Ovary (tissue), 10 donors: ENCODE measurements at places on chromosomes 2 and 18. TPM values are rescaled to one million over a fixed set of nuclear protein-coding genes. Genes with fewer than 3 reads are reported as not detected.

Gene NFATC1
- 8.4 TPM for polyA plus RNA-seq

Gene RNU2-63P
- polyA plus RNA-seq = not detected

GRCh38 chr2:62814123-62814522 lies 108.6 kb downstream of the EHBP1 start:
- DNase-seq = peak; percentile 23

DNA sequence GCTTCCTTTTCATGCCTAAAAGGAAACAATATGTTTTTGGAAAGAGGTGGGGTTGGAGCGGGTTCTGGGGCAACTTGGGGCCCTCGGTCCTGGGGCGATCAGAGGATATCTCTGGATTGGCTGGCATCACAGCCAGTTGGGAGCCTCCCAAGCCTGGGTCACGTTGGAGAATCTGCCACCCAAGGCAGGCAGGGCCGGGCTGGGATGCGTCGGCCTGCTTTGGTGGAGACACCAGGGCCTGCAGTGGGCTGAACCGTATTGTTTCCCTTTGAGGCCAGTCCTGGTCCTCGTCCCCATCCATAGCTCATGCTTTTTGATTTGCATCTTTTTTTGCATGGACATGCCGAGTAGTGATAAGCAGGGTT lies 235.8 kb downstream of the ATAD2B start:
- DNase-seq = no peak

DNA sequence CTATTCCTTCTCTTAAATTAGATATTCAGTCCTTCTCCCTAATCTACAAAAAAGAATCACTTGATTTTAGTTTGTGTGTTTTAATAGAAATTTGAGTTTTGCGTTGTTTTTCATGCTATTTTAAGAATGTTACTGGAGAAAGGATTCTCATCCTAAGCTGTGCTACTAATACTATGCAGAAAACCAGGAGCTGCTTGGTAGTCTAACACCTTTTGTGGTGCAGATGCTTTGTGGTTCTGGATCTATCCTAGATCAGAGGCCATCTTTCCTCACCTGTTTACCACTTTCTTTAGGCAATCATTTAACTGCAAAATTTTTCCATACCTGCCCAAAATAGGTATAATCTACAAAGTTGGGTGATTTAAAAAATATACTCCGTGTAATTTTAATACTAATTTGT lies 823.6 kb downstream of the CPS1 start:
- no peak for DNase-seq

DNA sequence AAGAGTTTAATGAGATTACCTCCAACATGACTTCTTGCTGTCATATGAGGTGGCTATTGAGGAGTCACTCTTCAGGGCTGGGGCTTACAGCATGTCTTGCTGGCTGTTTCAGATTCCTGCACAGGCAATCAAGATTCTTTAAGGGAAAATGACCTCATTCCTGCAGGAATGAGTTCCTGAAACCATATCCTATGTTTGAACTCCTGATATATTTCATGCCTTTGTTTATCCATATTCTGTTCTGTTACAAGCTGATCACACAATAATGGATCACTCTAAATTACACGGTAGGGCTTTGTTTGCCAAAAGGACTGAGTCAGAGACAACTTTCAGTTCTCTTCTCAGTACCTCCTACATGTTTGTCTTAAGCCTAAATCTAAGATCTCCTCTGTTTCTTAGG lies 879.8 kb upstream of the PIK3C3 start:
- no peak for DNase-seq

DNA sequence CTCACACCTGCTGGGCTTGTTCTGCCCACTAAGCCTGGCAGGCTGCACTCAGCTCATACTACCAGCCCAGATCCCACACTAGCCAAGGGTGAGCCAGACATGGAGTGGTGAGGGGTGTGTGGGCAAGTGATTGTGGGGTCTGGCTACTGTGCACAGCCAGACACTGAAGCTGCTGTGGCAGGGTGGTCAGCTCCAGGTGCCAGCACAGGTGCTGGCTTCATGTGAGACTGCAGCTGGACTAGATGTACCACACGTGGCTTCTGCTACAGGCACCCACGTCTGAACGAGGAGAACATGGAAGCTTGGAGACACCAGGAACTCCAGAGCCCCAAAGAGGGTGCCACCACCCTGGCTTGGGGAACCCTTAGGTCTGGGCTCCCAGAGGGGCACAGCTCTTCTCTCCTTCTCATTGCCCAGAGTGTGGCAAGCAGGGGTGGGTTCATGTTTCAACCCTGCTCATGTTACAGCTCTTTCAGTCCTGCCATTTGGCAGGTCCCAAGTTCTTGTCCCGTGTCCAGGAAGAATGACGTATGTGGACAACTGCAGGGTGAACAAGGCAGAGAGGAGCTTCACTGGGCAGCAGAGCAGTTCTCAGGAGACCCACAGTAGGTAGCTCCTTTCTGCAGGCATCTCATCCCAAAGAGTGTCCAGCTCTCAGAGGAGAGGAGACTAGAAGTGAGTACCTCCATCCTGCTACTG lies 1624.2 kb upstream of the TMEFF2 start:
- DNase-seq = no peak

- peak; percentile 86 for DNase-seq
Observed at GRCh38 chr2:25314514-25315315, 27.0 kb downstream of the DNMT3A start.

DNA sequence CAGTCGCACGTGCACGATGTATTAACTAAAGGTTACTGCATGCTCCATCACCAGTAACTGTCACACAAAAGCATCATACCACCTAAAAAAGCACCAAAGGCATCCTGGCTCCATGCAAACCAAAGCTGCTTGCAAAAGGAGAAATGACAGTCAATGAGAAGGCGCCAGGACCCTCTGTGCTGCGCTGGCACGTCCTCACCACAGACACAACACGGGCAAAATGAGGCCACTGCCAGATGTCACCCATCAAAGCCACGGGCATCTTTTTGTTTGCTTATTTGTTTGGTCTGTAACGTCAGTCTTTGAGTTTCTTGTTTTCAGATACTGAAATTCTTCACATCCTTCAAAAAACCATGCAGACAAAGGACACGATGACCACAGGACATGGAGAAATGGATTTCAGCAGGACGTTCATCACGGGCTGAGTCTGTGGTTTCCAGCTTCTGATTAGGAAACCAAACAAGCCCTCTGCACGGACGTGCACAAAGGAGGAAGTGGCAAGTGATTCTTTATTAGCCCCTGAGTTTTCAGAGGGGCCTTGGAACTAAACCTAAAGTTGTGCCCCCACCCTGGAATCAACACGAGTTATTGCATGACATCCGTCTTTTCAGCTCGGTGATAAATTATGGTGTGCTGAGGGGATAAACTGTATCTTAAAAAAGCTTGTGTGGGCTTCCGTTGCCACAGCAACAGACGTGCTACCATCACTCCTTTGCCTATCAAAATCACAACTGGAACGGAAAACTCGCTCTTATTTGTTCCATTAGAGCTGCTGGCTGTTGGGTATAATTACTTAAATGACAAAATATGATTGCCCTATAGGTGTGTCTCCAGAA lies 181.8 kb downstream of the EIPR1 start:
- DNase-seq = no peak

GRCh38 chr2:31075941-31076590 lies 62.2 kb downstream of the GALNT14 start:
- DNase-seq = no peak

DNA sequence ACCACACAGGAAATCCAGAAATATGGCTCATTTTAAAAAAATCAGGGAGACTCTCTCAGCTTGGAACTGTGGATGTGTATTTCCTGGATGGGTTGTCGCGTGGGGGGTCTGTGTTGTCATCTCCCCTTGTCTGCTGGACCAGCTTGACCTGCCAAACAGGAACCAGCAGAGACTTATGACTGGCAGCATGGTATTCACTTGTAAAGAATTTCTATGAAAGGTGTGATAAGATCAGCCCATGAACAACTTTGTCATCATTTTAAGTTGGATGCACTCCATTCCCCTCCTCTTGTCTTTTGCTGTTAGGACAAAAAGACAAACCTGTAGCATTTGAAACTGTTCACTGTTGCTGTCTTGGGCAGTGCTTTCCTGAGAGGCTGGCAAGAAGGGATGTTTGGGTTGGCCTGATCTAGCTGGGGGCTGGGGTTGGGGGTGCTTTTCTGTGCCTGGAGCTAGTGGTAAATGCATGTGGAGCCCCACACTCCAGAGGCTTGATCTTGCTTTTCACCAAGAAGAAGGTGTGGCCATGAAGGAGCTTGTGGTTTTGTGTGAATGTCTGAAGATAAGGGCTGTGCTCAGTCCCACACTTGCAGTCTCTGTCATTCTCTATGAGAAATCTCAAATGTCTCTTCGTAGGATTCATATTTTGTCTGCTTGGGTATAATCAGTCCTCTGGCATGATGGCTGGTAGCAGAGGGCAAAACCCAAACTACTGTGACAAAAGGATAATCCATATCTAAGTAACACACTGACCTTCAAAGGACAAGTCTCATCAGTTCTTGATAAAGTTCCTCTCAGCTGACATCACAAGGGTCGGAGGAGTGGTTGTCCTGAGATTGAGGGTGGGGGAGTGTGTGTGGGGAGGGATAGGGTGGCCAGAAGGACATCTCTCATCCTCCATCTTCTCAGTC lies 39.0 kb downstream of the RALB start:
- no peak for DNase-seq

GRCh38 chr2:24276349-24276899 lies 83.9 kb downstream of the ITSN2 start:
- no peak for DNase-seq

GRCh38 chr18:12943215-12943614 lies 4.6 kb upstream of the SEH1L start:
- DNase-seq = no peak
